ENCODE measurements at places on chromosomes 2 and 18.

- DNase-seq, result peak; percentile 77
Observed at GRCh38 chr2:145593991-145594614, 1074.2 kb upstream of the ZEB2 start.

GRCh38 chr2:238978497-238978896 lies 130.6 kb downstream of the TWIST2 start:
- DNase-seq, result peak; percentile 6

- no peak for DNase-seq
Observed at GRCh38 chr2:187879491-187879890, 325.3 kb upstream of the TFPI start.

GRCh38 chr2:74020702-74021406 lies 36.1 kb downstream of the TET3 start:
- DNase-seq, result no peak

DNA sequence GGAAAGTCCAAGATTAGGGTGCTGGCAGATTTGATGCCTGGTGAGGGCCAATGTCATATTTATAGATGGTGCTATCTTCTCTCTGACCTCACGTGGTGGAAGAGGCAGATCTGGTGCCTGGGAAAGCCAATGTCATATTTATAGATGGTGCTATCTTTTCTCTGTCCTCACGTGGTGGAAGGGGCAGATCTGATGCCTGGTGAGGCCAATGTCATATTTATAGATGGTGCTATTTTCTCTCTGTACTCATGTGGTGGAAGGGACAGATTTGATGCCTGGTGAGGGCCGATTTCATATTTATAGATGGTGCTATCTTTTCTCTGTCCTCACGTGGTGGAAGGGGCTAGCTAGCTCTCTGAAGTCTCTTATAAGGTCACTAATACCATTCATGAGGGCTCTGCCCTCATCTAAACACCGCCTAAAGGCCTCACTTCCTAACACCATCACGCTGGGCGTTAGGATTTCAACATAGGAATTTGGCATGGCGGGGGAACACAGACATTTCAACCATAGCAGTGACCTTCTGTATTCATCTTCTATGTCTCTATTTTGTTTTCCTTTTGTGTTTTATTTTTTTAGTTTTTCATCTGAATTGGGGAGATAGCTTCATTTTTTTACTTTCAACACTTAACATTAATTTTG lies 278.4 kb downstream of the SPAG16 start:
- no peak for DNase-seq

DNA sequence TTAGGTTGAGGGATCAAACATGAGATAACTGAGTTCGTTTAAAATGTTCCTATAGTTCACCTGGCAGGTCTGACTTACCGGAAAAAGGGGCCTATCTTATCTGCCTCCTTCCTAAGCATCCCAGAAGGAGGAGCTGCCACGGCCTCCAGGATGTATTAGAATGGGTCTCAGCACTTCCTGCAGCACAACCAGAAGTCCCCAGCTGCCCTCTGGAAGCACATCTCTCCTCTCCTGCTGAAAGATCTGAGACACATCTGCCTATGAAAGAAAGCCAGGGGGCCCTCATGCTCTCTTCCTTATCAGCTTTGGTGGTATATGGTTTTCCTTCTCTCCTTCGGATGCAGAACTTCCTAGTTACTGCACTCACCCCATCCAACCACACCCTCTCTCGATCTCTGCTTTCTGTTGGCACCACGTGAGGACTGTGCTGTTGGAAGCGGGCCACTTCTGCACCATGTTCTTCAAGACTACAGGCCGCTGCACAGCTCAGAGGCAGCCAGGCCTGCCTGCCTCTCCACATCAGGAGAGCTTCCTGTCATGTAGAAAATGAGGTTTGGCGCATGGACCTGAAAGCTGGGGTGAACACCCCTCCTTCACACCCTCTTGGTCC lies 6.5 kb downstream of the IGFBP5 start:
- DNase-seq, result no peak

DNA sequence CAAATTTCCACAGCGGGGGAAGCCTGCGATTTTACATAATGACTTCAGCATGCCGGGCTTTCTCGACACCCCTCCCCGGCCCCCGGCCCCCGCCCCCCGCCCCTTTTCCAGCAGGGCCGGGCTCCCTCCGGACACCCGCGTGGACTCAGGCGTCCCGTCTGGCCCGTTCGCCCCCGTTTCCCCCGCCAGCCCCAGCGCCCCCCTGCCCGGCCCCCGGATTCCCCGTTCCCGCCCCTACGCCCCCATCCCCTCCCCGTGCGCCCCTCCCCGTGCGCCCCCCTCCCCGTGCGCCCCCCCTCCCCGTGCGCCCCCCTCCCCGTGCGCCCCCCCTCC lies 456 bp upstream of the NFATC1 start:
- no peak for DNase-seq

DNA sequence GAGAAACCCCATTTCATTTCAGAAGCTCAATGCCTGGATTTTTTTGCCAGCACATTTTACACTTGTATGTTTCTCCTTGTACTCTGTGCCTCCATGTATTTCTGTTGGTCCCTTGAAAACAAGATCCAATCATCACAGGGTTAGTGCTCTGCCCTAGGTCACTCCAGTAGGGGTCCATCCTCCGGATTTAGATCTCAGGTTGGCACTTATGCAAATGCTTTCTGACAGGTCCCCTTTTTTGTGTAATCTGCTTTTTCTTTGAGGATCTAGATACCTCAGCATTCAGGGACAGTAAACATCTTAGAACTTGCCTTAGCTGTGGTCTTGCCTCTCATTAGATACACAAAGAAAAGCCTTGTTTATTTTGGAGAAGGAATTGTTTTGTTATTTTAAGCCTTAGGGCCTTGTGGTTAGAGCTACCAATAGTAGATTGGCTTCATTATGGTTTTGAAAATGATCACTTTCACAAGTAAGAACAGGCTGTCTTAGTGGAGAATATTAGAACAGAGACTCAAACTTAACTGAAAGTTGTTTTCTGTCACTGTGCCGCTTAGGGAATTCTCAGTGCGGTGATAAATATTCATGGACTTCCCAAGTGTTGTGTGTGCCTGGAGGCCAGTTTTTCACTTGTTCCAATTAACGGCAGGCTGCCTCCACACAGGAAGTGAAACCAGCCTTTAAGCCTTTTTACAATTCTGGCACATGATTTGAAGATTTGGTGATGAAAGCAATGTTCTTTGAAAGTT lies 7.8 kb downstream of the MERTK start:
- DNase-seq, result no peak

DNA sequence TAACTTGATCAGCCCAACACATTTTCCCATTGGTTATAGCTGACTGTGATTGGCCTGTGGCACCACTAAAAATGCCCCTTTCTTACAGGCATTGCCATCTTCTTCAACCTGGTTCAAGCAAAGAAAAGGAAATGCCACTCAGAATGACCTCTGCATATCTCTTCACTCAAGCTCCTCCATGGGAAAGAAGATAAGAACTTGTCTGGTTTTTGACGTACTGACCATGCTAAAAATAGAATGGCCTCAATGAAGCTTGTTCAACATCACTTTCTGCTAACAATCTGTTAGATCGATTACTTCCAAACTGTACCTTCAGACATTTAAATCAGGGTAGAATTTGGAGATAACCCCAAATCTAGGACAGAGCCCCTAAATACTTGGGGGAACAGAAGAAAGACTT lies 109.5 kb downstream of the CABYR start:
- no peak for DNase-seq

DNA sequence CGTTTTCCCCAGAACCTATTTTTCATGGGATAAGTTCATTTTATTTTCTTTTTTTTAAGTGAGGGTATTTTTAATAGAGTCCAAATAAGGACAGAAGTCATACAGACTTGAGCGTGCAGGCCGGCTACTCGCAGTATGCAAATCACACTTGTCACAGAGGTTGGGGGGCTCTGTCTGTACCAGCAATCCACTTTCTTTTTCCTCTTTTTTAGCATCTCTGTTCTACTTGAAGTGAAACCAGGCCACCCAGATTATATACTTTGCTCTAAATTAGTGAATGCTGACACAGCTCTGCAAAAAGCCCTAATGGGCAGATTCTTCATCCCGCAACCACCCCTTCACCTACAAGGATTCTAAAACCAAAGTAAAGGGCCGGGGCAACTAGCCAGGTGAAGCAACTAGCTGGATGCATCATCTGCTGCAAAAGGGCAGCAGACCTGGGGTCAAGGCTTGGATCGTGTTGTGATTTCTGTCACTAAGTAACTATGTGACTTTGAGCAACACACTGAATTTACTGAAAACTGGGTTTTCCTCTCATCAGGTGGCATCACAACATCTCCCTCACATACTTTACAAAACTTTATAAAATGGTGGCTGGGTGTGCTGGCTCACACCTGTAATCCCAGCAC lies 18.4 kb downstream of the KDSR start:
- no peak for DNase-seq

GRCh38 chr2:66434679-66435548 lies at the start of gene MEIS1:
Gene MEIS1 (plus strand): TSS chr2:66435125. CDS start chr2:66435857, 732 bp downstream.
- DNase-seq, result peak; percentile 89

DNA sequence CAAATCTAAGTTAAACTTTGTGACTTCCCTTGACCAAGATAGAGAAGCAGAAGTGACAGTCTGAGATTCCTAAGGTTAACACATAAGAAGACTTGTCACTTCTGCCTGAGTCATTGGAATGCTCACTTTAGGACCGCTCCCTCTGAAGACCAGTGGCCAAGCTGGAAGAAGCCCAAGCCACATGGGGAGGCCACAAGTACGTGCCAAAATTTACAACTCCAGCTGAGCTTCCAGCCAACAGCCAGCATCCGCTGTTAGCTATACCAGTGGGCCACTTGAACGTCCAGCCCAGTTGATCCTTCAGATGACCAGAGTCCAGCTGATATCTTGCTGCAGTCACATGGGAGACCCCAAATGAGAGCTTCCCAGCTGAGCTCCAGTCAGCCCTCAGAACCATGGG lies 18.1 kb upstream of the ANTXR1 start:
- DNase-seq, result peak; percentile 92

- peak; percentile 56 for DNase-seq
Observed at GRCh38 chr18:498931-499775, 1.3 kb downstream of the COLEC12 start.

DNA sequence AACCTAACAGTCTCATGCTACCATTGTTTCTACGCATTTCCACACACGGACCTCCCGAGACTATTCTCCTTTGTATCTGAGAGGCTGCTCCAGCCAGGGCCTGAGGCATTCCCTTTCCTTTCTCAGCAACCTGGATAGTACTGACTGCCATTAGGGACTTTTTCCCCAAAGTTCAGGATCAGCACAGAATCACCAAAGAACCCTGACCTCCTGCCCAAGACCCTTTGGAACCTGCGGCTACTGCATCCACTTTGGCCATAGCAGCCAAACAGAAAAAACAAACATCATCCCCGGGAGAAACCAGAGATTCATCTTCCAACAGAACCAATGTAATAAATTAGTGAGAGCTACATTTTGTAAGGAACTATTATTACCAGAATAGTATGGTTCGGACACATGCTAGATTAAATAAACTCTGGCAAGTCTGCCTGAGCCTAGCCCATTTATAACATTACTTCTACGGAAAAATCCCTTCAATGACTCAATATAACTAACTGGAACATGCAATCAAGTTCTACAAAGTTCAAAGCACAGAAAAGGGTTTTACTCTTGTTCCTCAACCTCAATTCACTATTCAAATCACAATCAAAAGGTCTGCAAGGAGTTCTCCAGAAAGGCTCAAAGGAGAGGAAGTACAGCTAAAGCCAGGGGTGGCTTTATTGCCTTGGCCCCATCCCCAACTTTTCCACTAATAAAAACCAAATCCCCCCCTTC lies 51.8 kb downstream of the LPIN2 start:
- no peak for DNase-seq

DNA sequence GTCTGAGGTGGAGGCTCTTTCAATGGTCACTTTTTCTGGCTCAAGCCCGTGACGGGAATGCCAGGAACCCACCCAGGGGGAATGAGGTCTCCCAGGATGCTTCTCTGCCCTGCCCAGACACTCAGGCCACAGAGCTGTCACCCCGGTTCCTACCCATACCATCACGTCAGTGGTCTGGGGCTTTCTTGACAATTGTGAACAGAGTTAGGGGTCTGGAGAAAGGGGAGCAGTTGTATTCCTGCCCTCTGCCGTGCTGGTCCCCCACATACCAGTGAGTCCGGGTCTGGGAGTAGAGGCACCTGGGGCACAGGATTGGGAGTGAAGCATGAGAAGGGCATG lies 97.2 kb downstream of the B3GNT2 start:
- no peak for DNase-seq

- DNase-seq, result peak; percentile 29
Observed at GRCh38 chr2:49241991-49242390, 87.7 kb upstream of the FSHR start.

- DNase-seq, result no peak
Observed at GRCh38 chr2:237057893-237058300, 27.8 kb upstream of the COPS8 start.

DNA sequence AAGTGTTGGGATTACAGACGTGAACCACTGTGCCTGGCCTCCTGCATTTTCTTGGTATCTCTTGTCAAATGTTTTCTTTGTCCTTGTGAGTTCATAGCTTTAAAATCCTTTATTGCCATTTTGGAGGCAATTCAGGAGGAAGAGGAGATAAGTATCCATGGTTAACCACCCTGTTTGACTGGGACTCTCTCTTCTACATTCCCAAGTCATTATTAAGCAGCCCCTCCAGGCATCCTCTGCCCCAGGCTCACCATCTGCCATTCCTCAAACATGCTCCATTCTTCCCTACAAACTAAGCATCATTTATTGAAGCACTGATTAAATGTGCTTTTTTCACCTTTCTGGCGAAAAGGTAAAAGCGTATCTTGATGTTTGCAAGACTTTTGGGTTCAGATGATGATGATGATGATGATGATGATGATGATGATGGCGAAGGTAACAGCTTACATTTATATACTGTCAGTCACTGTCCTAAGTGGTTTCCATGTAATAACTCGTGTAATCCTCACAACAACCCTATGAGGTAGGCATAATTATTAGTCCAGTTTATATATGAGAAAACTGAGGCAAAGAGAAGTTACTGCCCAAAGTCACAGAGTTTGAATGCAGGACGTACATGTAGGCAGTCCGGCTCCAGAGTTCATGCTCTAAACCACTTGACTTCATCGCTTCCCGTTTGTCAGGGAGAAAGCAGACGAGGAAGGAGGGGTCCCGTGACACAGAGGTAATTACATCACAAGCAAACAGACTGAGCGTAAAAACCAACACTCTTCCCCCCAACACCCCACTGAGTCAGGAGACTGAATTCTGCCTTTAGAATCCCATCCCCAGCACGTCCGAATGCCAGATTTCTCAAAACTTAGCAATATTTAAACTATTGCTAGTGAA lies 69.7 kb upstream of the ACKR3 start:
- DNase-seq, result peak; percentile 48

- no peak for DNase-seq
Observed at GRCh38 chr2:129904532-129905446, 74.7 kb upstream of the RAB6C start.

DNA sequence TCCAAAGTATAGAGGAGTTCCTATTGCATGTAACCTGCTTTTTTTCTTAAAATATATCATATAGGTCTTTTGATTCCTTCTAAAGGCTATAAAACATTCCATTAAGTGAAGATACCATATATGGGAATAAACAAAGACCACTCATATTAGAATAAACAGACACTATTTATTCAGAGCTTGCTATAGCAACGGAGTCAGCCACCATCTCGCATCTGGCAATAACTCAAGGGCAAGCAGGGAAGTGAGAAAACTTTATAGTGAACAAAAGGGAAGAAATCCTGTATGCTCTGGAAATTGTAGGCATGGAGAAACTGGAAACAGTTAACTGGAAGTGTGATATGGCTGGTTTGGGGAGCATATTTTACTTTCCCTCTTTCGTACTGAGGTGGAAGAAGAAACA lies 301.9 kb downstream of the PTH2R start:
- no peak for DNase-seq

All from AG08395 (cell line).